ENCODE measurements at places on chromosomes 3 and 15. TPM values are rescaled to one million over a fixed set of nuclear protein-coding genes. Genes with fewer than 3 reads are reported as not detected.

Gene ANKRD63
- not detected for total RNA-seq

Gene TRAT1
- total RNA-seq, result 1.3 TPM

Gene STRIT1
- total RNA-seq, result not detected

Gene WDR49
- total RNA-seq, result 1.7 TPM

Gene LDHAL6B
- not detected for total RNA-seq

Gene CCR3
- not detected for total RNA-seq

Gene BLM
- total RNA-seq, result 1.3 TPM

Gene PARP15
- 1.2 TPM for total RNA-seq

Gene CYP8B1
- total RNA-seq, result not detected

Gene SAXO2
- total RNA-seq, result 2.4 TPM

Gene DNAH1
- total RNA-seq, result 6.1 TPM

Gene NSUN3
- total RNA-seq, result 12.5 TPM

Gene ITGA11
- 3.0 TPM for total RNA-seq

Gene CLDN11
- 3.2 TPM for total RNA-seq

Gene TICRR
- not detected for total RNA-seq

Gene GTF2A2
- 45.2 TPM for total RNA-seq

Gene OR5H1
- not detected for total RNA-seq

Gene SLC12A1
- total RNA-seq, result not detected

Gene ACKR2
- 5.6 TPM for total RNA-seq

Gene LMAN1L
- total RNA-seq, result not detected

Gene UBAP1L
- total RNA-seq, result 8.1 TPM

Gene TRH
- 0.22 TPM for total RNA-seq

Gene ITIH1
- total RNA-seq, result not detected

Gene IMPG2
- total RNA-seq, result 0.24 TPM

Gene LSAMP
- 0.78 TPM for total RNA-seq

Gene ZBTB11
- 43.6 TPM for total RNA-seq

Gene VEPH1
- total RNA-seq, result 1.7 TPM

Gene CCDC50
- 63.3 TPM for total RNA-seq
